Colonic mucosa (tissue), 4 donors: ENCODE measurements at places on chromosomes 16 and 17.
A peak's percentile ranks its signal among the peaks of the same experiment; 100 is the strongest.

DNA sequence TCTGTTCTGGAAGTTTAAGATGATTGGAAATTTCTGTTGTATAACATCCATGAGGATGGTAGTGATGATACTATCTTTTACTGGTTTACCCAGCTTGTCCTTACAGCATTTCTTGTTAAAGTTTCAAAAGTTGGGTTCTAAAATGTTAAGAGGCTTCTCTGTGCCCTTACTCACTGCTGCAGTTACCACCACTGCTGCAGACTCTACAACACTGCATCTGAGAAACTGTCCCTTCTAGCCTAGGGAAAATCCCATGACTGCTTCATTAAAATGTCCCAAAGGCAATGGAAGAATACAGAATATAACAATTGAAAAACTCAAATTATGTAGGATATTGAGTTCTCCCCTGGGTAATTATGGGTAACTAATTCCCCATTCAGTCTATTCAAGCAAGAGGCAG, 3.8 kb upstream of the NSRP1 start:
- no peak for DNase-seq

DNA sequence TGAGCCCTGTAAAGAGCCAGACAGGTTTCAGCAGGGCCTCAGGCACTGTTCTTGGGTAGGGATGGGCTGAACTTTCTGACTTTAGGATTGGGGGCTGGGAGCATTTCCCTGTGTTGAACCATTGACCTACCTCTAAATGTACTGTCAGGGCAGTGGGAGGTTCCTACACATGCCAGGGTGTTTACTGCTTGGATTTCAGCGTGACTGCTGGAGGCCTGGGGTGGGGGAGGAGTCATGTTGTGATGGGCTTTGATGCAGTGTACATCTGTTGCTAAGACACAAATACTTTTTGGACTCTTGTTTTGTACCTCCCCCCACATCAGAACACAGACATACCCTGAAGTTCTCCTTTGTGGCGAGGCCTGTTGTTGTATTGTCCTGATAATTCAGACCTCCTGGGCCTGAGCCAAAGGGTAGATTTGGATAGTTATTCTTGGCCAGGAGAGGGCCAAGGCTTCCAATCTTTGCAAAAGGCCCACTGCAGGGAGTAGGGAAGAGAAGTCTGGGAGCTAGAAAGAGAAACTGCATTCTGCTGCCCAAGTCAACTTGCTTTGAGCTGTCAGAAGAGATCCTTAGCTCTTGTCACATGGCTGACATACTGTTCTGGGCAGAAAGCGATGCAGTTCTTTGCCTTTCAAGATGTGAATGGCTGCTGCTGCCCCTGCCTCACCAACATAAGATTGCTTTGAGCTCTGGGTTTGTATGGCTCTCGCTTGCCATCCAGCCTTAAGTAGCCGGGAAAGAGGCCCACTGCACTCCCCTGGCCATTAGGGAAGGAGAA, 3.7 kb downstream of the NFE2L1 start:
- DNase-seq = peak; percentile 42

GRCh38 chr16:70725912-70726828, 40.3 kb upstream of the MTSS2 start:
- no peak for DNase-seq

- DNase-seq = peak; percentile 70
Measured at GRCh38 chr17:72151565-72152386, 31.0 kb downstream of the SOX9 start.

GRCh38 chr16:64580558-64580957, 541.3 kb downstream of the CDH11 start:
- no peak for DNase-seq

- DNase-seq = no peak
Measured at GRCh38 chr16:29845656-29846055, 17.4 kb downstream of the CDIPT start.

GRCh38 chr17:4189280-4189679, 46.3 kb downstream of the CYB5D2 start:
- no peak for DNase-seq

GRCh38 chr16:23807028-23807427, 28.8 kb upstream of the PRKCB start:
- DNase-seq = no peak

GRCh38 chr17:34739386-34739785, 160.0 kb downstream of the TMEM132E start:
- no peak for DNase-seq

GRCh38 chr16:84836234-84836647, 16.5 kb downstream of the CRISPLD2 start:
- DNase-seq = no peak

DNA sequence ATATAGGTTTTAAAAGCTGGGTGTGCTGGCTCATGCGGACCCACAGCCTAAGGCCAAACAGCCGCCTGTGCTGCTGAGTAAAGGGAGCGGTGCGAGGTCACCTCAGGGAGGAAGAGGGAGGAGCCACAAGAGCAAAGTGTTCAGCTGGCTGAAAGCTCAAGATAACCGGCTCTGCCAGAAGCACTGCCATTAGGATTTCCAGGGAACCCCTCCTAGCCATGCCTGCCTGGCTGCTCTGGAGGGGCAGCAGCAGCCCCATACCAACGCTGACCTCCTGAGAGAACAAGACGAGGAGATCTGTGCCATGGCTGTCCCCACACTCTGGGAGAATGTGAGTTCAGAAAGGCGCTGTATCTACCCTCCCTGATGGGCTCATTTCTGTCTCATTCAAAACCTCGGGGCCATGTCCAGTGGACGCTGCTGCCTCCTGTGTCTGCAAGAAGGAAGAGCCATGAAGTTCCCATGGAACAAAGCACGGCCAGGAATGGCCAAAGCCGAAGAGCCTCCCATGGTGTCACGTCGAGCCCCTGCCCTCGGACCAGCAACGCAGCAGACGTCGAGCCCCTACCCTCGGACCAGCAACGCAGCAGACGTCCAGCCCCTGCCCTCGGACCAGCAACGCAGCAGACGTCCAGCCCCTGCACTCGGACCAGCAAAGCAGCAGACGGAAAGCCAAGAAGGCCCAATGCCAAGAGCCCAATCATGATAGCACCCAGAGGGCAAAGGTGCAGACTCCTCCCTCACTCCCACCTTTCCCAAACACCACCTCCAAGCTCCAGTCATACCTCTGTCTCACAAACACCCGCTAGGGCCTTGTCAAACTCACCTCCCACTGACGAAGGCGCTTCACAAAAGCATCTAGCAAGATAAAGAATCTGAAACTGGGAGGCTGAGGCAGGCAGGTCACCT, 107.0 kb downstream of the ANKRD11 start:
- peak; percentile 79 for DNase-seq

DNA sequence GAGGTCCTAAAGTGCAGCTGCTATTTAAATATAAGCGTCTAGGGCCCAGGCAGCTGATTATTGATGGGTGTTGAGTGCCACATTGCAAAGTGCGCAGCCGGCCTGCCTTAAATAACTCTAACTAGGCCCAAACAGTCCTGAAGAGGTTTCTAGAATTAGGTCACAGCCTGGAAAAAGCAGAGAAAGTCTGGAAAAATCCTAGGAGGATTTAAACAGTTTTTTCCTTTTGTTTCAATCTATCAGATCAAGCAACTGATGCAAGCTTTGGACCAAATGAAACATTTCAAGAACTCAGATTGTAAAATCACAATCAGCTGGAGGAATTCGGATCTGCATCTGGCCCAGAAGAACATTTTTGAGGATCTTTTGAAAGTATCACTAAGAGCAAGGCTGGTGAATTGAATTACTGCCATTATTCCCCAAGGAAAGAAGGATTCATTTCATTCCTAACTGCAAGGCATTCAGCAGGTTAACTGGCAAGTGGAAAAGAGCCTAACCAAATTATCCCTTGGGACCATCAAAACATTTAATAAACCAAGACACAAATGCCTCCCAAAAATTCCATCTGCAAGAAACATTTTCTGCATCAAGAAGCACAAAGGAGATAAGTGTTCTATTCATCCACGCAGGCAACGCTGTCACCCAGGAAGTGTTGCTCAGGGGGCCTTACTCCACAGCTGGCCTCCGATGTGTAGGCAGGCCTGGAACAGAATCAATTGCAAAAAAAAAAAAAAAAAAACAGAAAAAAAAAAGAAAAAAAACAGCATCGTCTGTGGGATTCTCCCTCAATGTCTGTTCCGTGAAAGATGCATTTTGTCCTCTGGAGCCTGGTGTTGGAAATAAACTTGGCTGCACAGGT, 46.1 kb downstream of the IRX3 start:
- DNase-seq = no peak

- no peak for DNase-seq
Measured at GRCh38 chr17:56830726-56831368, 2.9 kb downstream of the C17orf67 start.

DNA sequence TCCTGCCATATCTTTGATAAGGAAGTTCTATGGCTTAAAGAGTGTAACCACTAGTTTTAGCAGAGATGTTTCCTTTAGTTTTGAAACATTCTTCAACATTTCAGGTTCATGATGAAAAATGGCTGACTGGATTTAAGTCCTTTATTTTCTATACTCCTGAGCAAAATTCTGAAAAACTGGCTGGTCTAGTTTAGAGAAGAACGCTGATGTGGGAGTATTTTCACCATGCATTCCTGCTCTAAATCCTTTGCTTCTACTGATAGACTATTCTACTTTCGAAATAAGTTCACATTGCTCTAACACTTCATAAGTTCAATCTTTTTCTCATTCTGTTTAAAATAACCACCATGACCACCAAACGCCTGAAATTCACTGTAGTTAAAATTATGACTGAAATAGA, 281.9 kb downstream of the FTO start:
- no peak for DNase-seq

- no peak for DNase-seq
Measured at GRCh38 chr17:57091186-57091618, 6.2 kb downstream of the AKAP1 start.

DNA sequence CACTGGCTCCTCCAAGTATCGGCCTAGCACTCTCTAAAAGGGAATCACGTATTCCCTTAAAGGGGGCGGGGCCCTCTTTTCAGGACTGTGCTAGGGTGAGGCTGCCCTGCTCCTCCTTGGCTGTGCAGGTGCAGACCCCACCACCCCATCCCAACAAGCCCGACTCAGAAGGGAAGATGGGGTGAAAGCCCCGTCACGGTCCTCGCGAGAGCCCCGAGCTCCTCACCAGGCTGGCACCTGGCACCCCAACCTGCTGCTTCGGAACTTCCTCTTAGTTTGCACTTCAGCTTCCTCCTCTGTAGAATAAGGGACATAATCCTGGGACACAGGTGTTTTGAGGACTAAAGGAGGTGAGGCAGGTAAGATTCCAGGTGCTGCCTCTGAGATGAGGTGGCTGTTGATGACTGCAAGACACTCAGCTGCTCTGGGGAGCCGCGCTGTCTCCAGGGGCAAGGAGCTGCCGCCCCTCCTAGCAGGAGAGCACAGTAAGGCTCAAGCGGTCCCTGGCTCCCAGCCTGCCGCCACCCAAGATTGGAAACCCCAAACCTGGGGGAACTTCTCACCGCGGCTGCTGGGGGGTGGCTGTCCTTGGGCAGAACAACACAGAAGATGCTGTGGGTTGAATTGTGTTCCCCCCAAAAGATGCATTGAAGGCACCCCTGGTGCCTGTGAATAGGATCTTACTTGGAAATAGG, 88.8 kb downstream of the MGAT5B start:
- DNase-seq = no peak

GRCh38 chr17:2580151-2580550, 13.3 kb upstream of the PAFAH1B1 start:
- no peak for DNase-seq

GRCh38 chr16:12381662-12382061, 405.1 kb downstream of the SNX29 start:
- no peak for DNase-seq

DNA sequence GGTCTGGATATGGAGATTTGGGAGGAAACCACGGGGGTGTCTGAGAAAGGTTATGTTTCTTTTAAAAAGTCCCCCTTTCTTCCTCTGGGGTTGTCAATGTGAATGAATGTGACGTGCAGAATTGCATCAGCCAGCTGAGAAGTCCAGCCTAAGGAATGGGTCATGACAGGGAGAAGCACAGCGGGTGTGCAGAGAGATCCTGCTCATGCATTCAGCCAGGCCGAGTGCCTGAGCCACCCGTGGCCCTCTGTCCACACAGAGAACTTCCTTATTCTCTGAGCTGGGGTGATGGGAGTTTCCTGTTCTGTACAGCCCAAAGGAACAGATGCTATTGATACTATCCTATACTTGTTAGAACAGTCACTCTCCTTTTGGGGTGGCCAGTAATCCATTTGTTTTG, 117.9 kb downstream of the CPPED1 start:
- DNase-seq = no peak

GRCh38 chr17:19645734-19646201, 2.8 kb upstream of the ALDH3A2 start:
- DNase-seq = peak; percentile 71

DNA sequence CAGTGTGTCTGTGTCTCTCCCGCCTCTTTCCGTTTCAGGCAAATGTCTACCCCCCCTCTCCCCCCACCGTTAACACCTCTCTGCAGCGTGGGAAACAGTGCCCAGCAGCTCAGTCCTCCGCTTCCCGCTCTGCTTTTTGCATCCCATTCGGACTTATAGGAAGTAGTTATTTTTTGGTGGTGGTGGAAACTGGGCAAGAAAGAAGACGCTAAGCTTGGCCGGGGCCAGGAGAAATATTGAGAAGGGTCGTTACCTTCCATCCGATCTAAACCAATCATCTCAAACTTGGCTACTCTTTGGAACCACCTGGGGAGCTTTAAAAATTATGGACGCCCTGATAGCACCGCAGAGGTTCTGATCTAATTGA, 499 bp upstream of the HLF start:
- DNase-seq = no peak

GRCh38 chr16:50884066-50884860, 142.4 kb downstream of the CYLD start:
- no peak for DNase-seq

- no peak for DNase-seq
Measured at GRCh38 chr16:9741776-9742175, 440.5 kb downstream of the GRIN2A start.

DNA sequence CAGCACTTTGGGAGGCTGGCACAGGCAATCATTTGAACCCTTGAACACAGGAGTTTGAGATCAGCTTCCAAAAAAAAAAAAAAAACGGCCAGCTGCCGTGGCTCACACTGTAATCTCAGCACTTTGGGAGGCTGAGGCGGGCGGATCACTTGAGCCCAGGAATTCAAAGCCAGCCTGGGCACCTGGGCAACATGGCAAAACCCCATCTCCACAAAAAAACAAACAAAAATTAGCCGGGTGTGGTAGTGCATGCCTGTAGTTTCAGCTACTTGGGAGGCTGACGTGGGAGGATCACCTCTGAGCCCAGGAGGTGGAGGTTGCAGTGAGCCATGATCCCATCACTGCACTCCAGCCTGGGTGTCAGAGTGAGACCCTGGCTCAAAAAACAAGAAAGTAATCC, 39.0 kb downstream of the GRB2 start:
- DNase-seq = no peak

GRCh38 chr16:5062790-5063765, 2.7 kb downstream of the C16orf89 start:
- no peak for DNase-seq

GRCh38 chr17:81460856-81461460, 51.6 kb downstream of the ACTG1 start:
- DNase-seq = no peak

GRCh38 chr17:50421308-50422051, 4.5 kb upstream of the ACSF2 start:
- DNase-seq = no peak

GRCh38 chr17:64491034-64491860, 5.6 kb downstream of the POLG2 start:
- peak; percentile 53 for DNase-seq

GRCh38 chr17:67241719-67242341, 3.2 kb downstream of the HELZ start:
- DNase-seq = no peak

GRCh38 chr17:82527898-82528297, 8.4 kb downstream of the FOXK2 start:
- DNase-seq = no peak
